Heart right ventricle (tissue), 16 donors: ENCODE measurements at places on chromosomes 1 and 21. TPM values are rescaled to one million over a fixed set of nuclear protein-coding genes. Genes with fewer than 3 reads are reported as not detected.

The PPIAL4G gene
- polyA plus RNA-seq, result not detected

DNA sequence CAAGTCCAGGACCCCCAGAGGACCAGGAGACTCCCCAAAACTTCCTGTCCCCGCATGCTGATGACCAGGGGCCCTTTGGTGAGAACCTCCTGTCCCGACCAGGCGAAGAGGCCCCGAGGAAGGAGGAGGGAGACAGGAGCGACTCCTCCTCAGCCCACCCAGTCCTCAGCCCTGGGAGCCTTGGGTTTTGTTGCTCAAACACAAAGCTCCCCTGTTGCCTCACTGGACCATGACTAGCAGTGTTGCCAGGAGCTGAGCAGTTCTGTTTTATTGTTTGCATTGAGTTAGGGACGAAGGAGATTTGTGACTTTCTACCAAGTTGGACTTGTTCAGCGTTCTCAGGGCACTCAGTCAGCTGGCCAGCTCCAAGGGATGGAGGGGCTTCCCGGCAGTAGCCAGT, 10.0 kb downstream of the UMODL1 start:
- DNase-seq, result no peak

DNA sequence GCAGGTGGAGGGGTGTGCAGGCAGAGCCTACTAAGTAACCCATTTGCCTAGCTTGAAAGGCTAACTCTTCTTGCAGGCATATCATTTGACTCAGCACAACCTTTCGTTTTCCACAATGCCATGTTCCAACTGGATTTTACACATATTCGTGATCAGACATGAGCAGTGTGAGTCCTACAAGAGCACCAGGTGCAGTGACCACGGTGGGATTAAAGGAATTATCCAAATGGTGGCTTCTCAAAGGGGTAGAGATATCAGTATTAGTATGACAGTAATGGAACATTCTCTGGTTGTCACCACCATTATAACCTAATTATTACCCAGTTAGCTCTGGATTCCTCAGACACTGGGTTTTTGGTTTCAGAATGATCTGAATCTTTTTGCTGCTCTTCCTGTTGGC, 323.5 kb downstream of the LMO4 start:
- DNase-seq, result no peak

The ACTA1 gene
- 2,463 TPM for polyA plus RNA-seq
